Tibial nerve (tissue), 4 donors: ENCODE measurements at places on chromosomes 5 and 9.

DNA sequence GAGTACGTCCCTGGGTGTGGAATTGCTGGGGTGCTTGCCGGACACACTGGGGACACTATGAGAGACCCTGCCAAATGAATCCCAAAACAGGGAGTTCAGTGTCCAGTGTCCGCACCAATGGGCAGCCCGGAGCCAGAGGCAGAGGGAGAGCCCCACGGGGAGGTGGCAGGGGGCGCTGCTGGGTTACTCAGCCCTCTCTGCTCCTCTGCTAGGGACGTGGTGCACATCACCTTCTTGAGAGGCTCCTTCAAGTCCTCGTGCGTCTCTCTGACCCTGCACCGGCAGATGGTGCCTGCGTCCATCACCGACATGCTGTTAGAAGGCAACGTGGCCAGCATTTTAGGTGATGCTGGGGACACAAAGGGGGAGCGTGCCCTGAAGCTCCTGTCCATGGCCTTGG, 20.8 kb downstream of the STKLD1 start:
- DNase-seq: no peak

DNA sequence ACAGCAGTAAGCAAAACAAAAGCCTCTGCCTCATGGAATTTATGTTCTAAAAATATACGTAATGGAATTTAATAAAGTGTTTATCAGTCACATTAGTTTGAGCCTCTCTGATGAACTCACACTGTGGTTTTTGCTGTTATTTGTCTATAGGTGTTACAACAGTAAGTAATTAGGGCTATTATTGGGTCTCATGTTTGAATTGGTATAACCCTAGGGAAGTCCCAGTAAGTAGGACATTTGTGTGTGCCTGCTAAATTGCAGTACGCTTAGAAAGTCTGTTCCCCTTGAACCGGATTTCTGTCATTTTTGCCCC, 197.6 kb downstream of the NR3C1 start:
- DNase-seq: no peak

DNA sequence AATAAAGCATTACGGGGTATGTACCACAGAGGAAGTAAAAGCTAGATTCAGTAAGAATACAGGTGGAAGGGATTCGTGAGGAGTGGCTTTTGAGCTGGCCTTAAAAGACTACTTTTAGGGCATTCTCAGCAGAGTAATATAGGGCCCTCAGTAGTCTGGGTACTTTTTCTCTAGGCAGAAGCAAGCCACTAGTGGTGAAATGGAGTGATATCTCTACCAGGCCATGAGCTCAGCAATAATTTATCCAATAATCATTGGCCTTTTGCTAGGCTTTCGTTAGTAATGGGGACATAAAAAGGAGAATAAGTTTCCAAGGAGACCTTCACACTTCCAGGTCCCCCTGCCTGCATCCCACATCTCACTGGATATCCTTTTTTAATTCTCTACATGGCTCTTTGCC, 1.7 kb downstream of the POLR3G start:
- DNase-seq: no peak

DNA sequence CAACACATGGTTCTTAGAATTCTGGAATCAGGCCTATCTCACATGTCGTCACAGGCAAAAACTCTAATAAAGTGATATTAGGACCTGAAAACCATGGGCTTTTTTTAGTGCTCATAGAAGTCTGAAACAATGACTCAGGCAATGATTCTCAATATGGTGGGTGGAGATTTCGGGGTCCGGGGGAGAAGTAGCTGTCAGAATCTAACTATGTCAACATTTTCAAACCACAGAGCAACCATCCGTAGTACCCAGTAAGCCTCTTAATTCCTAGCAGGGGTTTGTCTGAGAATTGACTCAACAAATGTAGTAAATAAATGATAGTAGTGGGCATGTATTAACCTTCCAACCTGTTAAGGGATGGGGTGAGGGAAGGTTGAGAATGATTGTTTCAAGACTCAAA, 2.6 kb downstream of the AMACR start:
- no peak for DNase-seq

DNA sequence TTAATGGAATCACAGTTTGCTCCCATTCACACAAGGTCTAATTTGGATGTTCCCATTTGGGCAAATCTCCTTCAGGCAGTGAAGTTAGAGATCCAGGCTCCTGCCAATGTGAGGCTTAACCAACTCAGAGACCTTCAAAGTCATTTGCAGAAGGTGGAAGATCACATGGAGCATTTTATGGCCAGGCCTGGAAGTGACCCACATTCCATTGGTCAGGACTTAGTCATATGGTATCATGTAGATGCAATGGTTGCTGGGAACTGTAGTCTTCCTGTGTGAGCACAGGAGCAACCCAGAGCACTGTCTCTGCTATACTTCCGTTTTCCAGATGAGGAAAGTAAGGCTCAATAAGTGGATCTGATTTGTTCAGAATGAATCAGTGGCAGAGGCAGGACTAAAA, 292.7 kb upstream of the SMARCA2 start:
- DNase-seq: no peak

DNA sequence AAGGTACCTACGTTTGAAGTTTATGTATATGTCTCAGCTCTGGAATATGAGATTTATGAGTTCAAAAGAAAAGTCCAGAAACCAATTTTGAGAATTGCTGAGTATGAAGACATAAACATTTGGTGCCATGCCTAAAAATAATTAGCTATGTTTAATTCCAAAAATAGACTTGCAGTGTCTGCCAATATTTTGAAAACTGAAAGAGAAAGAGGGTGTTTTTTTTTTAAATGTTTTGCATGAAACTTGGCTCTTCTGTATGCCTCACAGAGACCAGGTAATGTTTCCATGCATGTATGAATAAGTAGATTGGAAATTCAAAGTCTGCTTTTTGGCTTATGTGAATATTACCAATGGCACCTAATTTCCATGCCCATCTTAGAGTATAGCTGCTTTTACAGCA, 634.4 kb upstream of the C9orf72 start:
- DNase-seq: no peak
